Upper lobe of left lung (tissue), 6 donors: ENCODE measurements at places on chromosomes 2 and 18. TPM values are rescaled to one million over a fixed set of nuclear protein-coding genes. Genes with fewer than 3 reads are reported as not detected.

DNA sequence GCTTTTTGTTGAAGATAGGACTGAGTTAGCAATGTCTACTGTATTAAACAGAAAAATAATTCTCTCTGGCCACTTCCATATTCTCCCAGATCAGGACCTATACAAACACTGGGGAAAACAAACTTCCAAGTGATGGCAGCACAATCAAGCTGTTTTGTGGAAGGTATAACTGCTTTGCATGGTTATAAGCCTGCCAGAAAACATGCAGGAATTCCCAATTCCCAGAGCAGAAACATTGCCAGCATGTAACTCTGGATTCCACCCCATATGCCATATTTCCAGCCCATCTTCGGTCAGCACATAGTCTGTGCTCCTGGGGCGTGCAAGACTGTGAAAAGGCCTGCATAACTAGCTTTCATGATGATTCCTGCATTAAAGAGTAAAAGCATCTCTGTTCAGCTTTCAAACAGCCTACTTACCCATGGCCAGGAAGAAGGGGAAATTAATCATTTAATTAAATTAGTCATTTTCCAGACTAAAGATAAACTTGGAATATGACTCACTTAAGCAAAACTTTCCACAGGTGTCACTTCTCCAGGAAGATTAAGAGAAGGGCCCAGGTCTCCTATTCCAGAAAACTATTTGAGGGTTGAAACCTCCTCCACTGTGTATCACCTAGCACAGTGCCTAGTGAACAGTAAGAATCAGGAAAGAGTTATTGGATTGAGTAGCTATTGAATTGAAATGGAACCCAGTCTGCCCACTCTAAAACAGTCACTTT, 280.5 kb downstream of the NRXN1 start:
- no peak for DNase-seq

Gene VWC2L
- total RNA-seq, result not detected

DNA sequence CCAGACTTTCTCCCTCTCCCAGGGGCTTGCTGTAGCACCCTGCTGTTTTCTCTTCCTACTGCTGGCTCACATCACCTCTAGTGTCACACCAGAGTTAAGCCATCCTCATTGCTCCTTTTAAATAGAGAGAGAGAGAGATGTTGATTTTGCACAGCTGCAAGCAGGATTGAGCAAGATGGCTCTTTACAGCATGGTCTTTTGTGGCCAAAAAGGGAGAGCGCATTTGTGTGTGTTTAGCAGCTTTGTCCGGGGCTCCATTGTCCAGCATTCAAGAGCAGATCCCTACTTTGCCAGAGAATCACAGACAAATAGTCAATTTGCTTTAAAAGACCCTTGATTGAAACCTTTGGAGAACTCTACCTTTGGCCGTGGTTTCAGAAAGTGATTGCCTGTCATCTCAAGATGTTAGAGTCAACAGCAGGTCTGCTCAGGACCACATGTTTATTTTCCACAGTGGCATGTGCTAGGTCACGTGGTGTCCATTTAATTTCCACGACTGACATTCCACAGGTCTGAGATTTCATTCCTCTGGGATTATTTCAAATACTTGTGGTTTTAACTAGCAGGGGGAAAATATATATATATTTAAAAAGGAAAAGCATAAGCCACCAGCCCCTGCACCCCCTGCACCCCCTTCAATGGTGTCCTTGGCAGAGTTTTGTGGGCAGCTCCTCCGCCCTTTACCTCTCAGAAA, 359.9 kb upstream of the SLC14A2 start:
- DNase-seq, result no peak

- DNase-seq, result no peak
Measured at GRCh38 chr2:56812432-56812831, 628.6 kb downstream of the CCDC85A start.

Gene SERPINB12
- not detected for total RNA-seq

DNA sequence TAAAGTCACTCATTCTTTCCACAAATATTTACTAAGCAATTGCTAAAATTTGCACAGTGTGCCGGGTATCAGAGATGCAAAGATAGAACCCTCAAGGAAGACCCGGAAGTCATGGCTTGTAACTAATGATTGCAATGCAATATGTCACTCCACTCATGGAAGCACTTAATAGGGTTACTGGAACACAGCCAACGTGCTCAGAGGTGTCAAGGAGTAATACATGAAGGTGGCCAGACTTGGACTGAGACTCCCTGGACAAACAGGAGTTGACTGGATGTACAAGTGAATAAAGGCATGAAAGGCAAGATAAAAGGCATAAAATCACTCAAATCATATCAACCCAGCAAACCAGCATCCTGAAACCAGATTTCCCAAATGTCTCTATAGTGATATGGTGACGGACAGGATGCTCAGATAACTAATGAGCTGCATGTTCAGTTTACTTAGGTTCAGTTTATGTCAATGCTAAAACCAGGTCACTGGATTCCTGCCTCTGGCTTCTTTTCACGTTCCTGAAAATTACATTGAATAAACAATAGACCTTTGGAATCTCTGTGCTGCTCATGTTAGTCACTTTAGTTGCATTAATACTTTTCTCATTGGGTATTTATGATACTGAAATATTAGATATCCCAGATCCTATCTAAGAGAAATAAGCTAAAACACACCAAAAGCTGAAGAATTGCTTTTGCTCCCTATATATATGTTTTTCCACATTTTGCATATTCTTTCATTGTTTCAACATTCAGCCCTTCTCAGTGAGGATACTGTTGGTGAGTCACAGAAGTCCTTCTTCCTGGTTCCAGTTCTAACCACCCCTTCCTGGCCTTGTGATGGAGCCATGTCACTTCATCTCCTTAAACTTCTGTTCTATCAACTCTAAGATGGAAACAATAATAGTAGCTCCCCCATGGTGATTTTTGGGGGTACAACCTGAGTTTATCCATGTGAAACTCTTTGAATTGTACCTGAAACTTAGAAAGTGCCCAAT, 688.9 kb upstream of the ID2 start:
- no peak for DNase-seq

DNA sequence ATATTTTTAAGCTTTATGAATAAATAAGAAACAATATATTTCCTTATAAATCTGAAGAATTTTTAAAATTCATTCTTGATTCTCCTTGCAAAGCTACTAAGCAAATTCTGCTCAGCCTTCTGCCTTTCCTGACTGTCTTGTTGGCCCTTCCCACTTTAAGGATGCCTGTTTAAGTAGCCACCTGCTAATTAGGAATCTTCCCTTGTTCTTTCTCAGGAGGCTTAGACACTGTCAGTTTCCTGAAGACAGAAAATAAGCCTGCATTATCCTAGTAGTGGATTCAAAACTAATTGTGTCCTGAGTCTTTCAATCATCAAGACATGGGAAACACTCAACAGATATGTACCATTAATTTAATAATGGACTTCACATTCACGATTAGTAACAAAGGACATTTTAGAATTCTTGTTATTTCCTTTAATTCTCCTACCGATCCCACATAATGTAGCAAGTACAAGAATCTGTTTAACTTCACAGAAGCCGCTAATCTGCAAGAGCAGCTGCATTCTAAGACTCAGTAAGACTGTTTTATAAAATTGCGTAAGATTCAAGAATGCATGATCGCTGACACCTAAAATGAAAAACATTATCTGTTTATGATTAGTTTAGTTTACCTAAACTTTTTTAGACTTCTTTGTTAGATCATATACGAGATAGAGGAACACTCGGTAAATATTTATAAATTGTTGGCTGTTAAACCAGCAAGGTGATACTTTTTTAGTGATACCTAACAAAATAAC, 445.4 kb upstream of the DSEL start:
- no peak for DNase-seq

DNA sequence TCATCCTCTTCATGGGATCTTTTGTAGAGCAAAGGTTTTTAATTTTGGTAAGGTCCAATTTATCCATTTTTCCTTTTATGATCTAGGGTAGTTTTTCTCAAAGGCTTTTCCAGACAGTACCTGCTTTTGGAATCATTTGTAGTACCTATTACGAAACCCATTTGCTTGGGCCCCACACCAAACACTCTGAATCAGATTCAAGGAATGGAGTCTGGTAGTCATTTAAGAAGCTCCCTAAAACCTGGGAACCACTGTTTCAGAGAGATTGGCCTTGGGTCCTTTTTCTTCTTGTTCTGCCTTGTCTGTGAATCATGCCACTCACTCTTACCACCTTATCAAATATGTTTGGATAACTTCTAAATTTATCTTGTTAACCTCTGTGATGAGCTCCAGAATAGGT, 40.3 kb downstream of the OSBPL6 start:
- no peak for DNase-seq

Gene C2orf66
- total RNA-seq, result not detected

Gene KCNG2
- 0.91 TPM for total RNA-seq

GRCh38 chr2:16674154-16674553, 8.5 kb upstream of the CYRIA start:
- no peak for DNase-seq

Gene ARHGEF4
- 10.1 TPM for total RNA-seq

DNA sequence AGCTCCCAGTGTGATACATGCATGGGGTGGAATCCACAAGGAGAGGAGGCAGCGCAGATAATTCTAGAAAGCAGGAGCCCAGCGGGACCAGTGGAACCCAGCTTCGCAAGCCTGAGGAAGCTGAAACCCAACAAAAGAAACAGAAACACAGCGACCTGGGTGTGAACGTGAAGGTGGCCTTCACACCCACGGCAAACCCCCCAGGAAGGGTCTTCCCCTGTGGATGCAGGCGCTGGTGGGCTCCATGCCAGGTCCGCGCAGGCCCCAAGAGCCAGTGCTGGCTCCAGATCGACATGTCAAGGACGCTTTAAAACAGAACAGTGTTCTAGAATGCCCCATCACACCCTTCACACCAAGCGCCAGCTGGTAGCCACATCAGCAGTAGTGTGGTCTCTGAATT, 22.1 kb downstream of the KIF1A start:
- DNase-seq, result peak; percentile 70

DNA sequence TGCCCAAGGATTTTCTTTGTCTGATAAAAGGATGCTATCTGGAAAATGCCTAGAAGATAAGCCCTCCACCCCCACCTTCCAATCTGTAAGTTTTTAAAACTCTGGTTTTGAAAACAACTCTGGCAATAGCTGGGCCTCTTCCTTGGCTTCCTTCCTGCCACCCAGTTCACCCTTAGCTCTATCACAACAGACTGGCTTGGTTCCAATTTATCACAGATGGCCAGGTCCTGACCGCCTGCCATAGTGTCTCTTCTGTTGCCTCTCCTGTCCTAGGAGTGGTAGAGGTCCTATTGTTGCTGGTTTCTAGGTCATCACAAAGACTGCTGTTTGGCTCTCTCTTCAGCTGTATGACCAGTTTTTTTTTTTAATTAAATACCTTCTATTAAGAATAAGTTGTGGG, 1727.9 kb upstream of the SLC39A10 start:
- DNase-seq, result no peak

GRCh38 chr2:113962692-113963480, 73.0 kb downstream of the ACTR3 start:
- DNase-seq, result no peak

Gene TMEM163
- total RNA-seq, result 71.6 TPM

GRCh38 chr2:147325990-147326389, 518.8 kb upstream of the ACVR2A start:
- DNase-seq, result no peak

DNA sequence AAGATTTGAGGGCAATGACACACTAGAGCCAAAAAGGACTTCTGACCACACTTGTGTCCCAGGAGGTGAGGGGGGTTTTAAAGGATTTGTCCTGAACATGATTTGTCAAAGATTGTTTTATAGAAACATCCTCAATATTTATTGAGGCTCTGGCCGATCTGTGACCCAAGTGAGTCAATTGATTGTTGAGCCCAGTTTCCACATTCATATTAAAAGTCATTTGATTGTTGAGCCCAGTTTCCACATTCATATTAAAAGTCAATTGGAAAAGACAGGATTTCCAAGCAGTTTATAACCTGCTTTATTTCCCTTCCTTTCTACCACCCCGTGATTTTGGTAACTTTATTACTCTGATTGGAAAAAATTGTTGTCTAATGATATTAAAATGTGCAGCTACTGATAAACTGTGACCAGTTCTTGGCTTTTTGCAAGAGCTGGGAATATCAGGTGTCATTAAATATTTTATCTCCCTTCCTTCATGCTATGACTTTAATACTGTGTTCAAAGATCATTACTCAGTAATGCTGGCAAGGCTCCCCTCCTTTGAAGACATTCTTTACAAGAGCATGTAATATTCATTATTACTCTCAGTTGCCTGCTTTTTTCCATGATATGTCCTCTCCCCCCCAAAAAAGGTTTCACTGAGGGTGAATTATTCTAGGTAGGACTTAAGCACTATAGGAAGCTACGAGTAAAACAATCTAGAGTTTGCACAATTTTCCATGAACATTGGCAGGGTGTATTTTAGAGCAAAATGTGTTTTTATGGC, 75.3 kb downstream of the HRH4 start:
- DNase-seq, result no peak

DNA sequence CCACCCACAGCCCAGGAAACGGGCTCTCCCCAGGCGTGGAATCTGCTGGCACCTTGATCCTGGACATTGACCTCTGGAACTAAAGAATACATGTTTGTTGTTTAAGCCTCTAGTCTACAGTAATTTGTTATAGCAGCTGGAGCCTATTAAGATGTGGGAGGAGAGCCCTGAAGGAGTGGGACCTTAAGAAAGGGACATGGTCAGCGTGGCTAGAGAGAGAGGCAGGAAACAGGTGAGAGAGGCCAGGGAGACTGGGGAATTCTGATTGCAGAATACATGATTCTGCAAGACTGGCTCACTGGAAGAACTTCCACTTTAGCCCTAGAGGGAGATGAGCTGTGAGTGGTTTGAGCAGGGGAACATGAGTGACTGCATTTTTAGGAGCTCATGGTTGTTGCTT, 83.2 kb downstream of the CD8B2 start:
- no peak for DNase-seq

Gene REG3G
- not detected for total RNA-seq

DNA sequence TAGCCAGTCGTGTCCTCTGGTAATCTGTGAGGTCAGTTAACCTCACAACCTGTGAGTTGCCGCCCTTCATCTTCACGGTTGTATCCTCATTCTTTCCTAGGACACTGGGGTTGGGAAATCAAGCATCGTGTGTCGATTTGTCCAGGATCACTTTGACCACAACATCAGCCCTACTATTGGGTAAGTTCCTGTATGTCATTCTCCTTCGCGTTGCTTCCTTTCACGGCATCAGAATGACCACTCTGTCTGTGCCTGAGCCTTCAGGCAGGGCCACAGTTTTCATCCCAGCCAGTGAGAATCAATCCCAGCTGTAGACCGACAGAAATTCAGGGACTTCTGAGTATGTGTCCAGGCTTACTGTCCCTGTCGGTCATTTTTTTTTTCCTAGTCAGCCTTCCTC, 67.1 kb downstream of the RAB31 start:
- DNase-seq, result no peak

Gene SERPINB10
- not detected for total RNA-seq

- DNase-seq, result no peak
Measured at GRCh38 chr2:47483191-47483590, 80.2 kb downstream of the MSH2 start.
